ENCODE measurements at places on chromosomes 1 and 21.

GRCh38 chr1:113990530-113990929 lies 11.3 kb downstream of the OLFML3 start:
- DNase-seq, result no peak

GRCh38 chr1:35535243-35535642 lies 22.0 kb downstream of the KIAA0319L start:
- no peak for DNase-seq

DNA sequence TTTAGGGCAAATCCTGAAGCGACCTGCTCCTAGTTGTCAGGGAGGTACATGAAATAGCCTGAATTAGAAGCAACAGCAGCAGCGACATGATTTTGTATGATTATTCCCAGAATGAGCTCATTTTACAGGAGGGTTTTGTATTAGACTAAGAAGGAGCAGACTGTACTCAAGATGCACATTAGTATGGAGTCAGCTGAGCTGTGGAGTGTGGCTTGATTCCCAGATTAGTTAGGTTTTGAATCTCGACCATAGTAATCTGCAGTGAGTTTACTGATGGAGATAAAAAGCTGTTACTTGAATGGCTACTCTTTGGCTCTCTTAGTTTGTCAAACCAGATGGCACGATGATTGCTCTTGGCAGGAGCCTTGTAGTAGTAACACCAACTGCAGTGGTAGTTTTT lies 143.1 kb downstream of the PHTF1 start:
- no peak for DNase-seq

DNA sequence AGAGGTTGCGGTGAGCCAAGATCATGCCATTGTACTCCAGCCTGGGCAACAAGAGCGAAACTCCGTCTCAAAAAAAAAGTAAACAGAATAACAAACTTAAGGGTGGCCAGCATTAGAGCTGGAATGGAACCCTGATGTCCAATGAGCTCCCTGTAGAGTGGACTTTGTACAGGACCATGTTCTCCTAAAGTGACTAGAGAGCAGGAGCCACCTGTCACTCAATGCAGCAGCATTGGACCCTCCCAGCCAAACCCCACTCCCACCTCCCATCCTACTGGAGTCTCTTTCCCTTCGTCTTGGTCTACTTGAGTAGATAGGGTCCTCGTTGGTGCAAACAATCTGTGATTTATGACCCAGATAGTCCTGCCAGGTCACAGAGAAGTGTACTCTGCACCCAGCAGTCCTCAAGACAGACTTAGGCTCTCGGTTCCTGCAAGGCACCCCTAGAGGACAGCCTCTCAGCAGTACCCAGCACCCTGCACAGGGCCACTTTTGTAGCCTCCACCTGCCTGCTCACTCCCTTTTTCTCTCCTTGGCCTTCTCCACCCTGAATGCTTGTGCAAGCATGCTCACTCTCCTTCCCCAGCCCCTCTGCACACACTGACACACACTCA lies 69.2 kb upstream of the ZNF281 start:
- DNase-seq, result no peak

DNA sequence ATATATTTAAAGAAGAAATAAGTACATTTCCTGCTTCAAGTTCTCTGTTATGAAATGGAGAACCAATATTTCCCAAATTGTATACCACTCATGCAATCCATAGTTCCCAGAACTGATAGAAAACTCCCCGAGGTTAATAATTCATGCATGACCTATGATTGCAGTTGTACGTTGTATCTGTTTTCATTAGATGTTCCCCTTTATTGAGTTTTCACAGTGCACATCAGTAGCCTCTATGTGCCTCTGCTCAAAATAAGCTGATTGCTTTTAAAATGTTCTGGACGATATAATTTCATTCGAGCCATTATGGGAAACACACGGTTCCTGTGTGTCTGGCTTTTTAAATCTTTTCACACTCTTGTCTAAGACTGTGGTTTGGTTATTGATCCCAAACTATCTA lies 253.1 kb upstream of the KIAA0040 start:
- no peak for DNase-seq

DNA sequence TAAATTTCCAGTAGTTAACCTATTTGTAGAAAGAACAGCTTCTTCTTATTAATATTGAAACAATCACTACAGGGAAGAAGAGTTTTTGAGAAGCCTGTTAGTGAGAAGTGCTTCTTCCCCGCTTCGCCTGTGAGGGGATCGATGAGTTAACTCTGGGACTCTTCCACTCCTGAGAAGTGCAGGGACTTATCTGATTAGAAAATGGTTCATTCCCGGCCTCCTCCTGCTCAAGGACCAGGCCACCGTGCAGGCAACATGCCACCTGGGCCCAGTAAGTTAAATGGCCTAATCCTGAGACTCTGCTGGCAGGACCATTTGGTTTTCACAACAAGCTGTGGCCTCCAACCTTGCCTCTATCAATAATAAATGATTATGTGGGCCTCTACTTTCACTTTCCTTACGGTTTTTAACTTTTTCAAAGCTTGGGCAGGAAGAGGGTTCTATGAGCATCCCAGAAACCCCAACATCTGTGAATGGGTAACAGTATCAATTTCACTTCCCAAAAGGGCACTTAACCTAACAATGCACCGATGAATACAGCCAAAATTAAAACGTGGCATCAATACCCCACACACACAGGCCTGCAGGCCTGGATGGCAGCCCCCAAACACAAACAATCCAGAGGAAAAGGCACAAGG lies 33.1 kb downstream of the SIPA1L2 start:
- no peak for DNase-seq

DNA sequence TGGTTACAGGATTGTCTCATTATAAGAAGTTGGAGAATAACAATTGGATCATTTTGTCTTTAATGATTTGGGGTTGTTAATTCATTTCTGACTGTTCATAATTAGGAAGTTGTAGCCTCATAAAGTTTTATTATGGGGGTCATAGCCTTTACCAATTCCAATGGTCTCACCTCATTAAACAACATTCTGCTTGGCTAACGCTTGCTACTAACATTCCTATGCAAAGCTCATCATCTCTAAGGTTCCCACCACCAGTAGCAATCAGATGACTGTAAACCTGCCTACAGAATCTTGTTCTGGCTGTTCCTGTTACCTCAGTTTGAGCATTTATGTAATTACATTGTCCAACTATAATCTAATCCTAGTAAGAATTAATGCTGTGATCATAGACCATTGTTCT lies 60.2 kb downstream of the ODF2L start:
- DNase-seq, result no peak

- DNase-seq, result no peak
These were observed 2.3 kb upstream of the CTNNBIP1 start for GRCh38 chr1:9912264-9912936.

- DNase-seq, result no peak
These were observed 245.3 kb downstream of the PLPP3 start for GRCh38 chr1:56334047-56334446.
